Naive B cell (primary cell): ENCODE measurements at places on chromosomes 11 and 22. TPM values are rescaled to one million over a fixed set of nuclear protein-coding genes. Genes with fewer than 3 reads are reported as not detected.

Gene TMEM132A
- polyA plus RNA-seq: 0.23 TPM

Gene KDM4E
- not detected for polyA plus RNA-seq

Gene MYRF
- polyA plus RNA-seq: 0.35 TPM

Gene PGR
- not detected for polyA plus RNA-seq

Gene CSRP3
- not detected for polyA plus RNA-seq

Gene PHF21B
- not detected for polyA plus RNA-seq

Gene DGCR6L
- 84.4 TPM for polyA plus RNA-seq

Gene LTO1
- 16.4 TPM for polyA plus RNA-seq

Gene TUBA8
- polyA plus RNA-seq: 2.4 TPM
